T1000 (cell line): ENCODE measurements at places on chromosomes 6 and 20.

DNA sequence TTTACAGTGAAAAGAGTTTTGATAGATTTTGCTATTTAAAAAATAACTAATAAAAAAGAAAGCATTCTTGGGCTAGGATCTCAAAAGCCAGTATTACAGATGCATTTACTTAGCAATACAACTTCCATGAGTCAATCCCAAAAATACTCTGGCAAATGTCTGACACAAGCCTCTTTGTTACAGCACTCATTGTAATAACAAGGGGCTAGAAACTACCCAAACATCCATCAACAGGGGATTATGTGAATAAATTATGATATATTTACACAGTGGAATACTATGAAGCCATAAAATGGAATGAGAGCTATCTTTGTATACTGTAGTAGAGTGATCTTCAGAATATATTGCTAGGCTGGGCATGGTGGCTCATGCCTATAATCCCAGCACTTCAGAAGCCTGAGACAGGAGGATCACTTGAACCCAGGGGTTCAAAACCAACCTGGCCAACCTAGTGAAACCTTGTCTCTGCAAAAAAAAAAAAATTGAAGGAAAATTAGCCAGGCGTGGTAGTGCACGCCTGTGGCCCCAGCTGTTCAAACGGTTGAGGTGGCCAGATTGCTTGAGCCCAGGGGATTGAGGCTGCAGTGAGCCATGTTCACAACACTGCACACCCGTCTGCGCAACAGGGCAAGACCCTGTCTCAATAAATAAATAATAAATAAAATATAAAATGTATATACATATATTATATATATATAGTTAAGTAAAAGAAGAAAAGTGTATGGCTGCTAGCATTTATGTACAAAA lies 34.7 kb upstream of the TOP1 start:
- no peak for DNase-seq

- DNase-seq = no peak
Measured at GRCh38 chr6:130385064-130385695, 19.4 kb downstream of the TMEM200A start.

- DNase-seq = no peak
Measured at GRCh38 chr20:58876437-58876836, 23.9 kb downstream of the GNAS start.

GRCh38 chr20:57381596-57382503 lies 9.3 kb upstream of the RBM38 start:
- peak; percentile 74 for DNase-seq

- DNase-seq = no peak
Measured at GRCh38 chr6:75202676-75203131, 3.1 kb downstream of the COL12A1 start.

DNA sequence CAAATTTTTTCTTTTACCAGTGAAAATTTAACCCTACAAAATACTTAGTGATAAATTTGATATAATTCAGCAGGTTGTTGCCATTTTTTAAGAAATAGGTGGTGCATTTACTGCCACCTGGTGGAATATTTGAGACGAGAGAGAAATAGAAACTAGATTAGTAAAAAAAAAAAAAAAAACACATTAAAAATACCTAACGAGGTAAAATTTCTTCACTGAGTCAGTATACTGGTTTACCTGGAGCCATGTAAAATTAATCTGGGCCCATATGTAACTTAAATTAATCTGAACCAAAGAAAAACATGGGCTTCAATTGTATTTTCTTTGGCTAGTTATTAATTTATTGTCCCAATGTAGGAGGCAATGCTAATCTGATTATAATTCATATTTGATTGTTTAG lies 520.8 kb downstream of the EPM2A start:
- DNase-seq = no peak

- DNase-seq = no peak
Measured at GRCh38 chr6:102411796-102412195, 1018.3 kb downstream of the GRIK2 start.

DNA sequence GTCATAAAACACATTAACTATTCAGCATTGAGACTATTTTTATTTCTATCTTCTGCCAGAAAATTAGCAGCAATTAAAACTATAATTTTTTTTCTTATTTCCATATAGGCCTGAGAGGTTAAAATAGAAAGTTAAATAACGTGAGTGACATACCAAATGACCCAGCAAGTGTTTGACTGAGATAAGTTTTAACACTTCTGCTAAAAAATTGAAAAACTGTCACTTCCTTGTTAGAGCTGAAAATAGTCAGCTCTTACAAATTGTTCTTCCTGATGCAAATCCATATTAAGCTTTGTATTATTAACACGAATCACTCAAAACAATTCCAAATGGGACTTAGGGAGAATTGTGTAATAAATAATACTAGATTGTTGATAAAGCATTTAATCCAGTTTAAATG lies 26.5 kb upstream of the STX11 start:
- DNase-seq = no peak

GRCh38 chr6:2865694-2866151 lies 24.1 kb upstream of the SERPINB1 start:
- DNase-seq = no peak

GRCh38 chr20:21706261-21707195 lies 1.1 kb downstream of the PAX1 start:
- no peak for DNase-seq
